Activated naive CD4-positive, alpha-beta T cell treated with anti-CD3 and anti-CD28 coated beads, Interleukin-2, amount 50 U/mL, for 72 hours (primary cell): ENCODE measurements at places on chromosomes 7 and 10.

DNA sequence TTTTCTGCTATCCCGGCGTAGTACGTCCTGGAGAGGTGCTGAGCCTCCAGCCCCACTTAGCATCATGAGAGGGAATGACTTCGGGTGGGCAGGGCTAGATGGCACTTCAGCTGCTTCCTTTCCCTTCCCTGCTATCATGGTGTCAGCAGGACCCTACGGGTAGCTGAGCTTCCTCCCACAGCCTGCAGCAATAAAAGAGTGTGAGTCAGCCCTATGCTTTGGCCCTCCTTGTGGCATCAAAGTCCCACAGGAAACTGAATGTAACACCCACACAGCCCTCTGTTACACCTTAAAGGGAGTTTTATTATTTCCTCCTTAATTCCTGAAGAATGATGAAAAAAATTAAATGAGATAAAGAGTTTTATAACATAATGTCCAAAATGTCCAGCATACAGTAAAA is 458.1 kb downstream of the RPS24 start:
- no peak for DNase-seq

DNA sequence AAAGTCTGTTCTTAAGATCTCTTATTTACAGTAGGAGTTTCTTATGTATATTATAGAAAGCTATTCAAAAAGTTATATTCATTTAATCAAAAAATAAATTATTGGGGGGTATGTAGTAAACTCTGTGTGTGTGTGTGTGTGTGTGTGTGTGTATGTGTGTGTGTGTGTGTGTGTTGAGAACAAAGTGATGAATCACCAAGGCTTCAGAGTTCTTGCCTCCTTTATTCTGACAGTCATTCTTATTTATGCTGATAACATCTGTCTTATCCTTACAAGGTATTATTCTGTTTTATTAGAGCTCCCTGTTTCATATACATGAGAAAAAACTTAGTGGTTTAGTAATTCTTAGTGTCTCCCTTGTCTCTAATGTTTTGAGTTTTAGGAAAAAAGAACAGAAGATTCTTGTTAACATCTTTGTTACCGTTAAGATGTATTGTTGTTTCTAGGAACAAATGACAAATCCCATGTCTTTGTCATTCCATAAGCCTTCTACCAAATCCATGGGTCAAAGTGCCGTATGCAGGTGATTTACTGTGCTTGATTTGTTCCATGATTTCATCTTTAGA is 424.0 kb downstream of the EXOC4 start:
- DNase-seq: no peak

- DNase-seq: no peak
Measured at GRCh38 chr10:99656199-99657064, 2.9 kb upstream of the ENTPD7 start.

DNA sequence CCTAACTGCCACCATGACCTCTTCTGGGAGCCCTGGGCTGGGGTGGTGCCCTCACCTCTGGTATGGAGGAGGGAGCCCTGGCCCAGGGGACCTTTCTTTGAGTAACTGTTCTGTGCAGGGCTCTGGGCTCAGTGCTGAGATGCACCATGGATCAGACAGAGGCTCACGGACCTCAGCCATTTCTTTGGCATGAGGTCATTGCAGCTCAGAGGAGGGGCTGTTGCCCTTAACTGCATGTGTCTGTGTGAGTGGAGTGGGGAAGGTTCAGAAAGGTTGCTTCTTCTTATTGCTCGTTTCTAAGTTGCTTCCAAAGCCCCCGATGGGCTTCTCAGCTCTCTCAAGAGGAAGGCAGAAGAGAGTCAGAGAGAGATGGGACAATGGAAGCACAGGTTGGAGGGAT is 233.9 kb downstream of the RPS24 start:
- no peak for DNase-seq

DNA sequence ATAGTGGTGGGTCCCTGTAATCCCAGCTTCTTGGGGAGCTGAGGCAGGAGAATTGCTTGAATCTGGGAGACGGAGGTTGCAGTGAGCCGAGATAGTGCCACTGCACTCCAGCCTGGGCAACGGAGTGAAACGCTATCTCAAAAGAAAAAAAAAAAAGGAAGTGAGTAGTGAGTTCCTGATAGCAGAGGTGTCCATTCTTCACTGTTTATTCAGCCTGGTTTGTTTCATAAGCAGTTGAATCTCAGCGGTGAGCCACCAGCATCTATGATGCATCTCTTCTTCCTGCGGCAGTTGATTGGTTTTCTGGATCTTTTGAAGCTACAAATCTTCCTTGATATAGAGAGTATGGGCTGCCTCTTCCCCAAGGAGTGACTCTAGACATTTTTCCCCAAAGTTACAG is 316.1 kb upstream of the MTPN start:
- no peak for DNase-seq

DNA sequence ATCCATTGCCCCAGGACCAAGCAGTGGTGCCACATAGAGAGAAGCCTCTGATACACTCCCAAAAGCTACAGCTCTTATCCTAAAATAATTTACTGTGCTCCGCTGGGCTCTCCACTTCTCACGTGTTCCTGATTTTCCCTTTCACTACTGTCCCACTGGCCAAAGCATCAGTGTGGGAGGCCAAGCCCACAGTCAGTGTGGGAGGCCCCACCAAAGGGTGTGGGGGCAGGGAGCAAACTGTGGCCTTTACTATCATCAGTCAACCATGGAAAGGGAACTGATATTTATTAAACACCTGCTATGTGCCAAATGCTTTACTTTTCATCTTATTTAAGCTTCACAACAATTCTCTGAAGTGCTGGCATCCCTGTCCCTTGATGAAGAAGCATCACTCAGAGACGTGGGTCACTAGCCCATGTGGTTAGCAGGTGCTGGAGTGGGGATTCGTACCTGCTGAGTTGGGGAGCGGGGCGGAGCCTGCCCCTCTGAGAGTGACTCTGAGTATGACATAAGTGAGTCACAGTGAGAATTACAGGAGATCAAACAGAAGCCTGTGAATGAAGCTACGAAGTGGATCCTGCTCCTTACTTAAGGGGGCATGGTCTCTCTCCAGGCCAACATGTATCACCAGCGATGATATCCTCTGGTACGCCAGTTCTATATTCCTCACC is 50.4 kb downstream of the PYROXD2 start:
- no peak for DNase-seq

DNA sequence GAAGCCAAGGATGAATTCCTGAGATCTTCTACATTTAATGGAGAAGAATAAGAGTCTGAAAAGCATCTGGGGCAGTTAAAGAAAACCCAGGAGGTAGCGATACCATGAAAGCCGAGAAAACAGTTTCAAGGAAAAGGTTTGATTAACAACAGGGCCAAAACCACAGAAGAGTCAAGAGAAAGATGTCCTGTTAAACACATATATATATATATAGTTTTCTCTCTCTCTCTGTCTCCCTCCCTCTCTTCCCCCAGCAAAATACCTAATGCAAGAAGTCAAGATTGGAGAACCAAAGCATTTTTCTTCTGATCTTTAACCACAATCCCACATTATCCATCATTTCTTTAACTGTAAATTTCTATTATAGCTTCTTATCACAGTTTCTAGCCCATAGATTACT is 261.4 kb downstream of the SNX13 start:
- DNase-seq: no peak

DNA sequence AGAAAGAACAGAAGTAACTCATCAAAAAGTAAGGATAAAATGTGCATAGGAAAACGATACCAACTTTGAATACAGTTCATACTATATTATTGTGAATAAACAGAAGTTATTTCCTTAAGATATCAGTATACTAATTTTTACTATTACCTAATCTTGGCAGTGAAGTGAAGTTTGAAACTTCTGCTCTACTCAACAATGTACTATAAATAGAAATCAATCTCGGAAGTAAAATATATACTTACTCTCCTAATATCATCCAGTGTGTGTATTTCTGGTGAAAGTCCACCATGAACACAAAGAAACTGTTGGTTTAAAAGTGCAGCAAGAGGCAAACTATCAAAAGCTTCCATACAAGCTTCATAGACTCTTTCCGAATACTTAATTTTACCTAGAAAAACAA is 24.6 kb downstream of the PPP3CB start:
- no peak for DNase-seq

DNA sequence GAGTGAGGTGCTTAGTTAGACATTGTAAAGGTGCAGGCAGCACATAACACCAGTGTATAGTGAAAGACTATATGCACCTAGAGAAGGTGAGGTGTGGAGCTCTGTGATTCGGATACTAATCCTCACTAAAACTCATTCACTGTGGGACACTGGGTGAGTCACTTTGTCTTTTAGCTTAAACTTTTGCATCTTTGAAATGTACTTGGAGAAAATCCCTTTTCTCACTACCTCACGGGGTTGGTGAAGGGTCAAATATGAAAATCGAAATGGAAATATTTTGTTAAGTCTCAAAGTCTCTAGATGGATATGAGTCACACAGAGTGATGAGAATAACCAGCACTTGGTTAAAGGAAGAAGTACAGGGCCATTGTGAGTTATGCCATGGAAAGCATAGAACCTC is 38.0 kb downstream of the MDFIC start:
- no peak for DNase-seq

DNA sequence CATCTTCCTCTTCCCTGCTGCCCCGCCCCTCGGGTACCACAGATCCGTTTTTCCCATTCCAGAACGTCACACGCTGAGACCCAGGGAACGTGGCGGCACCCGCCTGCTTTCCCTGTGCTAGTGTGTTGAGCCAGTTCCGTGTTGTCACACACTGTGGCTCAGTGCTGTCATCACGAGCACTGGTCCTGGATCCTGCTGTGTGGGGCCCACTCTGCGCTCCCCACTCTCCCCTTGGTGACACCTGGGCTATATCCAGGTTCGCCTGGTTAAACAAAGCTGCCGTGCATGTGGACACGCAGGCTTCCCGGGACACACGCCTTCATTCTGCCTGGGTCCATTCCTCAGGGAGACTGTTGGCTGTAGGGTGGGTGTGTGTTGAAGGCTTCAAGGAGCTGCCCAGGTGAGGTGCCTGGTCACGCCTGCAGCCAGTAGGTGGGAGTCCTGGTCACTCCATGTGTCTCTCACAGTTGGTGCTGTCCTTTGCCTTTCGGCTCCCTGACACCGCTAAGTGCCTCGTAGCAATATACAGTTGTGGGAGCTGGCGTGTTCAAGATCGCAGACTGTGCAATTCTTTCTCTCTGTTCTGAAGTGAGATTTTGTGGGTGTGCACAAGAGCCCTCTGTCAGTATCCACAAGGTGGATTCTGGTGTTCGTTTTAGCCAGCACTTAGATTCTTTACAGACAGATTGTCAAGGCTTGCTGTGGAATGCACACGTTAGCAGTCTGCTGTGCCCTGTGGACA is 88.6 kb downstream of the INPP5A start:
- peak; percentile 23 for DNase-seq

- DNase-seq: no peak
Measured at GRCh38 chr10:4637657-4638056, 188.3 kb upstream of the AKR1E2 start.

- no peak for DNase-seq
Measured at GRCh38 chr7:39360766-39361165, 205.4 kb upstream of the YAE1 start.

DNA sequence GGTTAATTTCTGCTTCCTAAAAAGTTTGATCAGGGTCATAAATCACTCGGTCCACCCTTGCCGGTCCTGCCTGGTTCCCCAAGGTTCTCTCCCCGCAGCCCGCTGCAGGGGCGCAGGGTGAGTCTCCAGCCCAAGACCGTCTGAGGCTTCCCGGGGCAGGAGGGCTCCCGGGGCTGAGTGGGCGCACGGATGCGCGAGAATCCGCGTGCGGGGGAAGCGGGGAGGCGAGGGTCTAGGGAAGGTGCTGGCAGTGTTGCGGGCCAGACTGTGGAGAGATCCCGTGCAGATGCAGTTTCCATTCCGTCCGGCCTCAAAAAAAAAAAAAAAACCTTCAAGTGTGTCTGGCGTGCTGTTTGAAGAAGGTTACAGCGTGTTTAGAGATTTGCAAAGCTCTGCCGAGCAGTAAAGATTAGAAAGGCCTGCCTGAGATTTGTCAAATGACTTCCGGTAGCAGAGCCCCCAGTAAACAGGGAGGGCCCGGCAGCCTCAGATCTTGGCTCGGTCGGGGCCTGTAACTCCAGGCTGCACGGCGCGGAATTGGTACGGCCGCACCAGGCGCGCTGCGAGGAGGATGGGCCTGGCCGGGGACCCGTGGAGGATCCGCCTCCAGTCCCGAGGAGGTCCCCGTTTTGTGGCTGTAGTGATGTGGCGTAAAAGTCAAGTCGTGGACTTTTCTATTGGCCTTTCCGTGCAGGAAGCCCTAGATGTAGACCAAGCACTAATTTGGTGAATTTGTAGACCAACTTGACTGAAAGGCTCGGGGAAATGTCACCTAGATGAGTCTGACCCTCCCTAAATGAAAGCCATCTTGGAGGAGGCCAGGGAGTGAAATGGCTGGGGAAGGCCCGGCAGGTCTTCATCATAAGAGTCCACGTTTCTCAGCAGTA is 293.2 kb upstream of the NFE2L3 start:
- DNase-seq: no peak

GRCh38 chr10:129513312-129513711 is 46.3 kb downstream of the MGMT start:
- DNase-seq: no peak

DNA sequence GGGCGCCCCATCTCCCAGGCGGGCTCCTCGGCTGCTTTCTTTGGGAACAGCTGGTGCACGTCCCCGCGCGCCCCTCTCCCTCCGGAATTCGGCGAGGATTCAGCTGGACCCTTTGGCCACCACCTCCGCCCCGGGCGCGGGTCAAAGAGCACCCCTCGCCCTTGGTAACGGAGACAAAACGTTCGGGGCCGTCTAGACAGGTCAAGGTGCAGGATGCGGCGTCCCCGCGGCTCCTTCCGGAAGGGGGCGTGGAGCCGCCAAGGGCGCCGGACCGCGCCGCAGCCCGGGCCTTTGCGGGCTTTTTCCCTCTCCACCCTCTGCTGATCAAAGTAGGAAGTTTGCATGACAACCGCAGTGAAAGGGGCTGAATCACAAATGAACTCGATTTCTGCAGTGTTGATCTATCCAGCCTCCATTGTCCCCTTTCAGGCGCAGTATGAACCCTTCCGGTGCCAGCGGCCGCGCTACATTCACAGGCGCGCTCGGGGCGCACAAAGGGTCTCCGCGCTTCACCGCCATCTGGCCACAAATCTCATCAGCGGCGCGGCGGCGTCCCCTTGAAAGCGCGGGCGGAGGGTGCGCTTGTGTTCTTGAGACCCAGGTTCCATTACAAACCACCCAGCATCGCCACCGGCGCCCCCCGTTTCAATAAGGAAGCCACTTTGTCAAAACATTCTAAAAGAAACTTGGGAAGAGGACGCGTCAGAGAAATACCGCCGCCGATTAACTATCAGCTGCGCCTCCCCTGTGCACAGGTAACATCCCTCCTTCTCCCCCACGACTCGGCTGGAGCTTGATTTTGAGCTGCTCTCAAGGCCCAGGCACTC is 36.4 kb downstream of the CNPY1 start:
- DNase-seq: no peak
